Endothelial cell (in vitro differentiated cells): ENCODE measurements at places on chromosomes 11 and 22.

- no peak for DNase-seq
Measured at GRCh38 chr22:34437140-34437539, 516.9 kb upstream of the LARGE1 start.

DNA sequence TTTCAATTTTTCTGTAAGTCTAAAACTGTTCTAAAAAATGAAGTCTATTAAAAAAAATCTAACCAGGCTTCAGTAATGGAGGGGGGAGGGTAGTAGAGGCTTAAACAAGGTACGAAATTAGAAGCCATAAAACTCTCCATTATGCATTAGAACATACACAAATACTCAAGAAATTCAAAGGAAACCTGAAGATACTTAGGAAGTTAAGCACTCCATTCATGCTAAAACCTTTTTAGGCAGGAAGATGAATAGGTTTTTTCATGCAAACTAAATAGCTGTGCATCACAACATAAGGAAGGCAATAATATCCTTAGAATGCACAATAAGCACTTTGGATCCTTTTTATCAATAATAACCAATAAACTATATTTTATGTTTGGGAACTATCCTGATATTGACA is 2.4 kb downstream of the RAB6A start:
- DNase-seq = no peak

DNA sequence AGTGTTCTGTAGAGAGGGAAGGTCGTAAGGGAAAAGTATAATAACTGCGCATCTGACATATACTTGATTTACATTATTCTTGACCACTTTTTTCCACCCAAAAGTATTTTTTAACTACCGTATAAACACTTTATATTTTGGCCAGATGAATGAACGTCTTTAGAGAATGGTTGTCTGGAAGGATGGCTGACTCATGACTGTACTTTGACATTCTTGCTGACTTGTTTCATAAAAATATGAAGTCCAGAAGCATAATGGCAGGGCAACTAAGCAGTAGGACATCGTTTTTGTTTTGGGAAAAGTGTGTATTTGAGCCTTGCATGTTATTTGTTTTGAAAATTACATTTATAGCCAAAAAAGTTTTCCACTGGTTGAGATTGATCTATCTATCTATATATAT is 110.0 kb downstream of the OSBP2 start:
- DNase-seq = no peak

DNA sequence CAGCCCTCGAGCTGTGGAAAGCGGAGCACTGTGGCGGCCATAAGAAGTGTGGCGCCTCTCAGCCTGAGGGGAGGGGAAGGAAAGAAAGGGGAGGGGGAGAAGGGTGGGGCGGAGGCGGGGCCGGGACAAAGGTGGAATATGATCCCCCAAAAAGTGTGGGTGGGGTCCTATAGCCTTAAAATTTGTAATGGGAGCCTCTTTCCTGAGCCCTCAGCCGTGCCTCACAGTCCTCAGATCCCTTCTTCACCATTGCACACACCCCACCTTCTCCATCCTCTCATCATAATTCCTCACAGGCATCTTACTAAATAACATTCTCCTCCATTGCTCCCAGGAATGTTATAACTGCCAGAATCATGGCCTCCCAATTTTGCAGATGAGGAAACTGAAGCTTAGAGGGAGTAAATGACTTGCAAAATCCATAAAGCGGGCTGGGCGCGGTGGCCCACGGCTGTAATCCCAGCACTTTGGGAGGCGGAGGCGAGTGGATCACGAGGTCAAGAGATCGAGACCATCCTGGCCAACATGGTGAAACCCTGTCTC is 600 bp upstream of the RAB6A start:
- no peak for DNase-seq

GRCh38 chr22:23523713-23524112 is 56.4 kb downstream of the IGLL1 start:
- no peak for DNase-seq

DNA sequence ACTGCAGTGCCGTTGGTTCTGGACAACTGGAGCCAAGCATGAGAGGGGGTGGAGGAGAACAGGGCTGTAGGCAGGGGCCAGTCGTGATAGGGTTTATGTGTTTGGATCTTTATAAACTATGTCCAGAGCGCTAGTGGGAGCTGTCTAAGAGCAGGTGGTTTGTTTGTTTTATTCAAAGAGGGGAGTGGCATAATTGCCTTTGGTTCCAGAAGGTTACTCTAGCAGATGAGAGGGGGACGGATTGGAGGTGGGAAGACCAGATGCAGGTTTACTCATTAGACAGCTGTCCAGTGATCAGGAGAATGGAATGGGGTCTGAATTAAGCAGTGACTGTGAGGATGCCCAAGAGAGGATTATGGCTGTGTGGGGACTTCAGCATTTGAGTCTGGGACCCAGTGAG is 109.3 kb upstream of the TBCEL start:
- no peak for DNase-seq
